ENCODE measurements at places on chromosomes 3 and 15.

- no peak for DNase-seq
These were observed 234.7 kb downstream of the THSD4 start for GRCh38 chr15:71349736-71350526.

DNA sequence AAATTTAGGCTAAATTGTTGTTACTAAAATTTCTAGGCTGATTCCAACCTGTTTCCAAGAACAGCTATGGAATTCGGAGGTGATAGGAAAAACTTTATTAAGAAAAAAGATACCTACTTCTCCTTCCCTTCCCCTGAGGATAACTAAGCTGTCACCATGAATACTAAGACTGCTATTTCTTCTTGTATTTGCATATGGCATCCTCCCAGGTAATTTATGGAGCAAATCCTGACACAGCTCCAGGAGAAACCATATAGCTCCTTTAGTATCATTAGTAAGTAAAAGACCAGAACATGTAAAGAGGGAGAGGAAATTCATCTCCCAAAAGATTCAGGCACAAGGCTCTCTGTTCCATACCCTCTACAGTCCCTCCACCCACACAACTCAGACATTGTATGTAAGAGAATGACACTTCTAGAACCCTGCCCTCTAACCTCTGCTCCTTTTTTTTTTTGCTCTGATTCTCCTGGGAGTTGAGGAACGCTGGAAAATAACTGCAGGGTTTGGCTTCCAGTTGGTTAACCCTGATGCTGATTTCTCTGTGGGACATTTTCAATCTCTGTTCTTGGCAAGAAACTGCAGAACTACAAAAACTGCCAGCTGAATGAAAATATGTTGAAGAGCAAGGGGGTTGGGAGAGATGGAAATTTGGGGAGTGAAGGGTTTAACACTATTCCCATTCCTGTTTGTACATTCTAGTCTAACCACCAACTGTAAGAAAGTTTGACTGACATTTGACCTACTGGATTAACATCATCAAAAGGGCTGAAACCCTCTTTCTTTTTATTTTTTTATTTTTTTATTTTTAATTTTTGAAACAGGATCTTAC, 14.2 kb upstream of the MAGI1 start:
- no peak for DNase-seq

- no peak for DNase-seq
These were observed 314.3 kb downstream of the CHST2 start for GRCh38 chr3:143433787-143434378.

DNA sequence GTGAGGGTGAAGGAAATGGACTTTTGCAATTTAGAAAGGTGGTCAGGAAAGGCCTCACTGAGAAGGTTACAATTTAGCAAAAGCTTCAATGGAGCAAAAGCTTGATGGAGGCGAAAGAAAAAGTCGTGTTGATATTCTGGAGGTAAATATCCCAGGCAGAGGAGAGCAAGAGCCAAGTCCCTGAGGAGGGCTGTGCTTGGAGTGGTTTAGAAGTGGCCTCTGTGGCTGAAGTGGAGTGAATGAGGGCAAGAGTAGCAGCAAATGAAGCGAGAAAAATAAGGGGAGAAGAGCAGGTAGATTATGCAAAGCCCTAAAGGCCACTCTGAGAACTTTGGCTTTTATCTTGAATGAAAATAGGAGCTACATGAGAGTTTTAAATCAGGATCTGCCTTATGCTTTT, 54.1 kb downstream of the GUCA1C start:
- no peak for DNase-seq

- DNase-seq, result no peak
These were observed 179.3 kb upstream of the MME start for GRCh38 chr3:154900816-154901215.

GRCh38 chr3:193253986-193254660, 13.1 kb downstream of the PLAAT1 start:
- no peak for DNase-seq

- DNase-seq, result peak; percentile 79
These were observed 46.4 kb downstream of the MORC1 start for GRCh38 chr3:109071350-109072142.

DNA sequence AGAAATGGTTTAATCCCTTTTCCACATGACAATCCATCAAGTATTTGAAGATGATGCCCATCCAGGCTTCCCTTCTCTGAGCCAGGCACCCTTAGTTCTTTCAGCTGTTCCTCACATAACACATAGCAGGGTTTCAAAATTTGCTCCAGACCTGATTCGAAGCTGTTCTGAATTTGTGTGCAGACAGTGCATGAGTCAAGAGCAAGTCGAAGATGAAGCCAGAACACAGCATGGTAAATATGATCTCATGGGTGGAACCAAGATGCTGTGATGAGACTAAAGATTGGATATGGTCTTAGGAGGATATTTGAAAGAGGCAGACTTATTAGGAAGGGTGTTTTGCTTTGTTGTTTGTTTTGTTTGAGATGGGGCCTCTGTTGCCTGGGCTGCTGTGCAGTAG, 32.6 kb upstream of the PDE8A start:
- DNase-seq, result no peak

DNA sequence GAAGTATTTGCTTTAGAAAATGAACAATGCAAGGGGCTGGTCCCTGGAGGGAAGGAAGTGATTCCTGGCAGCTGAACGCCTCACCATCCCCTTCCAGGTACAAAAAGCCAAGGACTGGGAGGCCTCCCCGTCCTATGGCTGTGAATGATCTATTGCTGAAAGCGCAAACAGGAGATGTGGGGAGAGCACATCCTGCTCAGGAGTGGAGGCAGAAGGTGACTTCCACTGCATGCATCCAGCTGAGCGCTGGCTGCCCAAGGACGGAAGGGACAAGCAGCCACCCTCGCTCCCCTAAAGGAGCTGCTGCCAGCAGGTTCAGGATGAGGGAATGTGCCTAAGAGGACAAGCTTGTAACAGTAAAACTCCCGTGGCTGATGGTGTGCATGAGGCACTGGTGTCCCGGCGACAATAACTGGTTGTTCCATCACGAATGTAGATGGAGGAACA, 41.4 kb downstream of the ABTB1 start:
- DNase-seq, result no peak

GRCh38 chr3:152508705-152509104, 240.0 kb downstream of the MBNL1 start:
- DNase-seq, result no peak

DNA sequence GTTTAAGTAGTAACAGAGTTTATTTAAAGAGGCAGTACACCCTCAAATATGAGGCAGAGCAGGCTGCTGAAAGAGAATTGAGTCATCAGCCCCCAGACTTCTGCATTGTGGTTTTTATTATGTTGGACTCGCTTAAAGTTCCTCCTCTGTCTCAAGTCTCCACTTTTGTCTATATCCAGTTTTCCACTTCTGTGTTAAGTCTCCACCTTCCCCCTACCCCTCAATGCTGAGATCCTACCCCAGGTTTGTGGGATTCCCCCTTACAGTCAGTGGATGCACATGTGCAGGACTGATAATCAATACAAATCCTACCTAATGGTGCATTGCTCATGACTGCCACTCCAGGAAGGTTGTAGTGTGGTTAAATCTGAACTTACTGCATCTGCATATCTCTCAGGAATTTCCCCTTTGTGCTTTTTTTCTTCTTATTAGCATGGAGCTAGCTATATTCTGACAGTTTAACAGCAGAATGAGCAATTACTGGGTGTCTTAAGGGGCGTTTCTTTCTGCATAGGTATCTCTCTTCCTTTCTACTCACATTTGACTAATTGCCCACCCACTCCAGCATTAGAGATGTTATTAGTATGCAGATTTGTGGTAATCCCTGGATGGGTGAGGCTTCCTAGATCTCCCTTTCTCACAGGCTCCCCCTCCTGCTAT, 11.9 kb upstream of the CD200R1L start:
- peak; percentile 95 for DNase-seq

DNA sequence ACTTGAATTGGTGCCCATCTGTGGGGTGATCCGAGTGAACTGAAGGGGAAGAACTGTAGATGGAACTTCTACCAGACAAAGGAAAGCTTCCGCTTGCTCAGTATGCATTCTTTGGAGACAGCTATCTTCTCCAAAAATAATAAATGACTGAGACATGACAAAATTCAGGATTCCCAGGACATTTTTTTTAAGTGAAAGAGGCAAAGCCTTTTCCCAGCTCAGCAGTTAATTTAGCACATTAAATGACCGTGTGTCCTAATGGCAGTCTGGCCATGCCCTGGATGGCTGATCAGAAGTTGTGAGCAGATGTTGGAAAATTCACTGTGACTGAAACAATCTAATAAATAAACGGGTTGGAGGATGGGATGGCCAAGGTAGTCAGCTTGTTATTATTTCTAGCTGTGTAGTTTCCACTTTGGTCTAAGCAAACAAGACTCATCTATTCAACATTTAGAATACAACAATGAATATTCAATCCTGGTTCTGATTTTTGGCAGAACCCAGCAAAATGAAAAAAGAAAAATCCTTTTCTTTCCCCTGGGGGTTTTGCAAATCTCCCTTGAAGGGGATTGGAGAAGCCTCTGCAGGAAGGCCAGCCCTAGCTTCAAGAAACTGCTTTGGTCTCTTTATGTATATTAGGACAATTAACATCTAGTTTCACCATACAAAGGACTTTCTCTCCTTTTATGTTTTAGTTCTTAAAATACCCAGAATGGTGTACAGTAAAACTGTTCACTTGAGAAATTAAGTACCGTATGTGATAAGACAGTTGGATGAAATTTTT, 540.9 kb upstream of the MDFIC2 start:
- DNase-seq, result no peak

DNA sequence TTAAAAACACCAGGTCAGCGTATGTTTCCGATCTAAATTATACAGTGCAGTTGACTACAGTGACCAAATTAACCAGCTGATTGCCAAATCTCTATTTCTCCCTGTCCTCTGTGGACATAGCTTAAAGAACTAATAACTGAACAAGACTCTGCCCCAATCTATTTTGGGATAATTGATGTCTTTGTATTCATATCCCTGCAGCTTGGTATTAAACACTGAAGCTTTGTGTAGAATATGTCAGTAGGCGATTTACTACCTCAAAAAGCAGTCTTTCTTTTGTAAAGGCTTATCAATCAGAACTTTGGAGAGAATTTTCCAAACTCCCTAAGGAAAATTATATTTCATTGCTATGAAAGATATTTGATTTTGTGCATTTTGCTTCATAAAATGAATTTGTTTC, 258.2 kb downstream of the SOX2 start:
- no peak for DNase-seq

- no peak for DNase-seq
These were observed 10.0 kb upstream of the EHD4 start for GRCh38 chr15:41982133-41982930.

GRCh38 chr15:37764733-37765191, 169.7 kb upstream of the TMCO5A start:
- DNase-seq, result peak; percentile 69

DNA sequence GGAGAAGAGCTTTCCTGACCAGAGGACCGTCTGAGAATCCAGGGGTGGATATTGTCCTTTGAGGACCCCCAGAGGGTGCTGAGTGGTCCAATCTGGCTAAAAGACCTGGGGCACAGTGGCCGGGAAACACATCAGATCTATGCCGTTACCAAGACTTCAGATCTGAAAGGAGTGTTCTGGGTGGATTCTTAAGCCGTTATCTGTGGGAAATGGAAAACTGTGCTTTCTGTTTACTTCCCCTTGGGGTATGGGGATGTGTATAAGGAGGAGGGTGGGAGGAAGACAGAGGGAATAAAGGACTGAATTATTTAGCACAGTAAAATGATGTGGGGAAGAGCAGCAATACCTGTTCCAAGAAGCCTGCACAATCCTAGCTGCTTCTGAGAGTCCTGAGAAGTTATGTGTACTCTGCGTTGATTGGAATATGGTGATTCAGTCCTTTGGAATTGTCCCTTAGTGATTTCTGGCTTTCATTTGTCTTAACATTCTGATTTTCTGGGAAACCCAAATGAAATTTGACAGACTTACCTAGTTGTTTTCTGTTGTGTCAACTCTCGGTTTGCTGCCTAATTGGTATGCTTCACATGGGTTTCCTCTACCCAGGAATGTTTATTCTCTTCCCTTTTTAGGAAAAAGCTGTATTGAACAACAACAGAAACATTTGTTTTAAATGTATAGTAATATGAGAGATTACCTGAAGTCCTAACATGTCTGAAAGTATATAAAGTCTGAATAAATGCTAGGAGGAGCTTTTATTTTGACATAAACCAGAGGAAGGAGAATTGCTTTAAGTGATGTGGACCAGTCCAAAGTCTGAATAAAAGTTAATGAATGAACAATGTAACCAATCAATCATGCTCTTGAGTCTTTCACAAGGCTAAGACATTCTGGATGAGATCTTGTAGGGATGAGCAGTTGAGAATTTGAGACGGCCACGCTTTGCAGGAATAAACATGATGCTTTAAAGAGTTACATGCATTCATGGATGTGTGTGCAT, 427.1 kb upstream of the C2CD4B start:
- no peak for DNase-seq

- DNase-seq, result no peak
These were observed 12.3 kb upstream of the PDZRN3 start for GRCh38 chr3:73637042-73637441.

DNA sequence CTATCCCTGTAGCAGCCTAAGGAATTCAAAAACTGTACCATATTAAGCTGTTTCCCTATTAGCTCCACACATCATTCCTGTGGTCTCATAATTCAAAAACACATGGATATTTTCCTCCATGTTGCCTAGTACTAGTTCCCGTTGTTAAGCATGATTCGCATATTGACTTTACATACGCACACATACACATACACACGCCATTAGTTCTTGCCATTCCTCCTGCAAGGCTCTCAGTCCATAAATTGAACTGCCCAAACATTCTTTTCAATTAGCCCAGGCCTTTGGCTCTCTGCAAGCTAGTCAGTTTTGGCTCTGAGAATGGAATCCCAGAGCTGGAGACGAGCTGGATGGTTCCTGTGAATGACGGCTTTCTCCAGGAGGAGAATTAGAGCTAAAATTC, 57.2 kb upstream of the RAD18 start:
- no peak for DNase-seq

- no peak for DNase-seq
These were observed 89.7 kb upstream of the CMC1 start for GRCh38 chr3:28151608-28152228.

GRCh38 chr3:172287937-172288477, 160.2 kb downstream of the GHSR start:
- DNase-seq, result no peak

DNA sequence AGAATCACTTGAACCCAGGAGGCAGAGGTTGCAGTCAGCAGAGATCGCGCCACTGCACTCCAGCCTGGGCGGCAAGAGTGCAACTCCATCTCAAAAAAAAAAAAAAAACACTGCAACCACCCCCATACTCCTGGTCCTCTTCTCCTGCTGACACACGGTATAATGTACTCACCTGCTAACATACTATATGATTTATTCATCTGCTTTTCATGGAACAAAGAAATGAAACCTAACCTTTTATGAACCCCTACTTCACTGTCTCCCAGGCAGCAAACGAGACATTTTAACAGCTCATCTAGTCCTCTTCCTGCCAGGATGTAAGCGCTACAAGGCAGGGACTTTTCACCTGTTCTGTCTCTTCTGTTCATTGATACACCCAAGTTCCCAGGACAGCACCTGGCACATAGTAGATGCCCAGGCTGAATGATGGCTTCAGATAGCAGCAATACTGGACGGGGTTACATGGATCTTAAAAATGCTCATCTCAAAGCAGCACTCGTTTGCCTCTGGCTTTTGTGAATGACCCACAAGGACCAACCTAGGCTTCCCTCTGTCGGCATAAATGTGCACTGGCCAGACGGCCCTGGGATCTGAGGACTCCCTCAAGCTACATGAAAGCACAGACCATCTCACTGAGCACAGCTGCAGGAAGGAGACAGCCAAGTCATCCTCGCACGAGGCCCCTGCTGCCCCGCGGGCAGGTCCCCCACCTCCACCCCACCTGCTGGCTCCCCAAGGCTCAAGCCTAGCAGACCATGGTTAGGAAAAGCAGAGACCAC, 20.3 kb downstream of the XXYLT1 start:
- no peak for DNase-seq
